GM12891 (cell line): ENCODE measurements at places on chromosomes 6 and 20.

- DNase-seq, result no peak
These were observed 221.7 kb upstream of the TAB2 start for GRCh38 chr6:149095842-149096241.

DNA sequence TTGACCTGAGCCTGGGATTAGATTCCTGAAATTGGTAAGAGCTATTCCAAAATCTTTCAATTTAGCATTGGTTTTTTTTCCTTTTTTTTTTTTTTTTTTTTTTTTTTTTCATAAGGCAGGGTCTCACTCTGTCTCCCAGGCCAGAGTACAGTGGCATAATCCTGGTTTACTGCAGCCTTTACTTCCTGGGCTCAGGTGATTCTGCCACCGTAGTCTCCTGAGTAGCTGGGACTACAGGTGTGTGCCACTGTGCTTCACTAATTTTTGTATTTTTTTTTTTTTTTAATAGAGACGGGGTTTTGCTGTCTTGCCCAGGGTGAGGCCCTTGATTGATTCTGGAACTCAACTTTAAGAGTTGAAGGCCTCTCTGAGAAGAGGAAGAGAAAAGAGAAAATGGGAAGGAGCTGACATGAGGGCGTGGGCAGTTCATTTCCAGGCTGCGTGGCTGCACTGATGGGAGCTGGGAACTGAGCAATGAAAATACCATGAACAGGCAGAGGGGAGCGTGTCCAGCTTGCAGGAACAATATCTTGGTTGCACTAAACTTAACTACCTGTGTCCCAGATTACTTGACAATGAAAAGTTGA lies 24.6 kb downstream of the KDM1B start:
- DNase-seq, result no peak

DNA sequence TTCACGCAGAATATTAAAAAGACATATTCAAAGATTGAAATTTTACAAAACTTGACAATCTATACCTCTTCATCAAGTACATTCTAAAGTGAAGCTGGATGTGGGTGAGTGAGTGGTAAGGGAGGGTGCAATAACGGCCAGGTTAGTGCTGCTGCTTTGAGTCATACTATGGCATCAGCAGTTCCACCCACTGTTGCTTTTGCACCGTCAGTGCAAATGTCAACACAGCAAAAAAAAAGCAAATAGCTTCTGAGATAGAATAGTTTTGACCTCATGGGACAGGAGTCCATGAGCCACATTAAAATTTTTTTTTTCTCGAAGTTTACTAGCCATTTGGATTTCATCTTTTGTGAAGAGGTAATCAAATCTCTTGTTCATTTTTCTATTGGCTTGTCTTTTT lies 31.8 kb downstream of the PSMF1 start:
- no peak for DNase-seq

DNA sequence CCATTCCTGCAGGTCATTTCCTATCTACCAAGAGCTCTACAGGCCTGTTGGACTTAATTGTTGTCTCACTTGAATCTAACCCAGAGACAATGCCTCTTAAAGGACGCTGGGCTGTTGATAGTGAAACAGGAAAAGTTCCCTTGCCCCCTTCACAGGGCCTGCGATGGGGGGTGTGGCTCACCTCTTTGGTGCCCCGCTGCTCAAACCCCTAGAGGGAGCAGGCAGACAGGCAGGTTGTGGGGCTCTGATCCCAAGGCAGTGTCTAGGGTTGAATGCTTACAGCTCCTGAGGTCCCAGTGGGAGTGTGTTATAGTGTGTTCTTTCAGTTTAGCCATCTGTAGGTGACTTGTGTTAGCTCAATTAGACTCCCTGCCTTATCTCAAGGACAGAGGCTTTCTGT lies 68.0 kb downstream of the OTOR start:
- DNase-seq, result no peak

- no peak for DNase-seq
These were observed 119.4 kb upstream of the TSHZ2 start for GRCh38 chr20:52852714-52853113.

GRCh38 chr6:3663081-3663480 lies 88.4 kb downstream of the PXDC1 start:
- DNase-seq, result no peak

DNA sequence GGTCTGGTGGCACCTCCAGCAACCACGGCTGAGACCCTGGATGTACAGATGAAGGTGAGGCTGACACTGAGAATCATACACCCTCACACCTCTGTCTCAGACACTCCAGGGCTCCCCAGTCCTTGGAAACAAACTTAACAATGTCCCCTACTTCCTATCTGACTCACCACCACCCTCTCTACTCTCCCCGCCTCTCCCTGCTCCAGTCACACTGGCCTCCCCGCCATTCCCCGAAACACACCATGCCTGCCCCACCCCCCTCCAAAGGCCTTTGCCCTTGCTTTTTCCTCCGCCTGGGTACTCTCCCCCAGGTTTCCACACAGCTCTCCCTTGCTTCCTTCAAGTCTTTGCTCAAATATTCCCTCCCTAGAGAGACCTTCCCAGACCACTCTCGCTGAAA lies 16.3 kb downstream of the BPI start:
- no peak for DNase-seq

DNA sequence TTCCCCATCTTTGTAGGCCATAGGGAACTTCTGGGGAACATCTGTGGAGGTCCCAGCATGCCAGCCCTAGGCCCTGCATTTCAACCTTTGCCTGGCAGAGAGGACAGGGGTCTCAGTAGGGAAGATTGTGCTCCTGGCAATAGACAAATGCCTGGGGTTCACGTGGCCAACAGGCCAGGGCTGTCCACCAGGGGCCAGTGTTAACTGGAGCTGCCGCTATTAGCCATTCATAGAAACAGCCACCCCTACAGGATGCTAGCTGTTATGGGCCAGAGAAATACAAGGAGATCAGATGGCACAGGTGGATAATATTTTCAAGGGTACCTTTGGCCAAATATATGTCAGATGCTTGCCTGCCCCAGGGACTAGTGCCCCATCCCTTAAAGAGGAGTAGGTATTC lies 932.9 kb downstream of the QKI start:
- DNase-seq, result no peak

DNA sequence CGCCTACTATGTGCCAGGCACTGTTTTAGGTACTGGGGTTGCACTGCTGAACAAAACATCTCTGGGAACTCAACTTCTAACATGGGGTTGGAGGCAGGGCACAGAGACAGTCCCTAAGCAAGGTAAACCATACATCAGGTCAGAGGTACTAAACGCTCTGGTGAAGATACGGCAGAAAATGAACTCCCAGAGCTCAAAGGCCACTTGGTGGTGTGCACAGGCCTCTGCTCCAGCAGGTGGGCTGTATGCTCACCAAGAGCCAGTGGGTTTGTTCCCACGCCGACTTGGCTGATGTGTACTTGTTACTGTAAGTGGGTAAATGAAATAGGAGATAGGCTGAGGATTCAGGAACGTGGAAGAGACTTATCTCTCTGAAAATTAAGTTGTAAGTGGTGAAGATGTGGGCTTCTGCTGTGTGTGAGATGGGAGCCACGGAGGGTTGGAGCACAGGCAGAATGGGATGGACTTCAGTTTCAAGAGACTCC lies 133.4 kb downstream of the PREX1 start:
- DNase-seq, result no peak

- DNase-seq, result no peak
These were observed 131.8 kb downstream of the CLVS2 start for GRCh38 chr6:123127807-123128206.

- DNase-seq, result no peak
These were observed 63.8 kb downstream of the ISM1 start for GRCh38 chr20:13284830-13285229.

DNA sequence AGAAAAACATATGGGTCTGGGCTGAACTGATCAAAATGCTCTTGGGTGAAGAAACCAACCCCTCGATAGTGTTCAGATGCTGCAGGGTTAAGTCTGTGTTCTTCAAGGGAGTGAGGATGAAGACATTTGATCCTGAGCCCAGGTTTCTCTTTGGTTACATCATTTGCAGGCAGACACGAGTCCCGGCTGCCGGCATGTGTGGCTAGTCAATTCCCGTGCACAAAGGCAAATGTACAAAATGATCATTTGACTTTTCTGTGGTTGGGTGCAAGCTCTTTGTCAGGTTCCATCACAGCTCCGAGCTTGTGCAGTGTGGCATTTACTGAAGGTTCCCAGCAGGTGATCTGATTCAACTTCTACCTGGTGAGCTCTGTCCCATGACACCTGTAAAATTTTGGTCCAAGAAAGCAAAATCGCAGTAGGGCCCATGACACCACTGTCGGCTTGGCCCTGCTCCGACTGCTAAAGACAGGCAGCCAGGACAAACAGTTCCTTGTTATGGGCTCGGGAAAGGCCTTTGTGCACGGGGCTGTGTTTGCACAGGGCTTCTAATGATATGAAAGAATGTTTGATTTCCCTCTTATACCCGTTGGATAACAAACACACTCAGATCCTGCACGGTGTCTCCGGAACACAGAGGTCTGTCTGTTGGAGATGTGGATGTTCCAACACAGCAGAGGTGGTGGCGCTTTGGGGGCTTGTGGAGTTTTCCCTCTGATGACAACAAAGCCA lies 46.9 kb downstream of the GJA10 start:
- DNase-seq, result no peak

GRCh38 chr6:83472767-83473166 lies 39.6 kb upstream of the PRSS35 start:
- no peak for DNase-seq

- DNase-seq, result no peak
These were observed 162.7 kb upstream of the MARCKS start for GRCh38 chr6:113694278-113695077.

GRCh38 chr20:42483730-42484303 lies 705.9 kb downstream of the PTPRT start:
- DNase-seq, result no peak

GRCh38 chr6:54108271-54108670 lies 3.0 kb upstream of the MLIP start:
- no peak for DNase-seq

DNA sequence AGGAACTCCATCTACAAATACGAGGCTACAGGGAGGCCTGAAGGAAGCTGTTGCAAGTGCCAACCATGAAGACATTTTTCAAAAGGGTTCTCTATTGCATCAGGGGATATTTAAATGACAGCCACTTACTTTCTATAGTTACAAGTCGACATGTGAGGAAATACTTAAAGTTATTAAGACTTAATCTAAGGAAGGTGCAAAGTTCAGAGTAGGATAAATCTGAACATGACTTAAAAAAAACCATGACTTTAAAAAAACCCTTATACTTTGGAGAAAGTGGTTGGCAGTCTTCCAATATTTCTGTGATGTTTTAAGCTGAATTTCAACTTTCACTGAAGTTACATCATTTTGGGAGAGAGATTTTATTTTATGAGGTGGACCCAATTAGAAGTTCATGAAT lies 56.3 kb upstream of the EMILIN3 start:
- no peak for DNase-seq

GRCh38 chr6:55456016-55456415 lies 123.0 kb downstream of the HMGCLL1 start:
- DNase-seq, result no peak

DNA sequence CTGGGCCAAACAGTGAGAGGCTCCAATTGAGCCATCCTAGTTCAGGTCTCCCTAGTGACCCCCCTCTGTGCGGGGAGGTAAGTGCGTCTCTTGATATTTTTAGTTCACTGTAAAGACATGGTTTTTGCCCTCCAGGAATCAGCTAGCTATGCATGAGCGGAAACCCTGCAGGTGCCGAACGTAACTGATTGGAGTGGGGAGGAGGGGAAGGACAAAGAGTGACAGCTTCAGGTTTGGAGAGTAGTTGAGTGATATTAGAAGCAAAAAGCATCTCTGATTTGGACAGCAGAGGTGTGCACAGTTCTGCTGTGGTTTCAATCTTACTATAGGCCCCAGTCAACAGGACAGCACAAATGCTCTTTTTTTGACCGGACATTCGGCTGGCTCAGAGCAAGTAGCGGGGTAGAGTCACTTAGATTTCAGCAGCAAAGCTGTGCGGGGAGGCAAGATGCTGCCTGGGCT lies 31.8 kb downstream of the TBC1D7 start:
- no peak for DNase-seq

GRCh38 chr6:38302838-38303237 lies 336.9 kb downstream of the BTBD9 start:
- no peak for DNase-seq

DNA sequence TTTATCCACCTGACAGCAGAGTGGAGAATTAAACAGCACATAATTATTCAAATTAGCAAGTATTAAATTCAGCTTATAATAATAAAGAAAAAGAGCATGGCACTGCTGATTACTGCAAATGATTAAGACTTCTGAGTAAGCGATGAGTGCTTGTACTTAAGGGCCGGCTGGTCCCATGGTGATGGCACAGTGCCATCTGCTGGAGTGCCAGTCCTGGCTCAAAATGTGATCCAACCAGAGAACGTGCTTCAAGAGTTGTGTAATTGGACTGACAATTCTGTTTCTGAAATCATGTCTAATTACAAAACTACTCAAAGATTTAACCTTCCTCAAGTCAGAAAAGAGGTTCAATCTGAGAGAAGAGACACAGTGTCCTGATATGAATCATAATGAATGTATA lies 181.6 kb upstream of the RGS17 start:
- DNase-seq, result no peak

GRCh38 chr6:79665725-79666551 lies 34.8 kb downstream of the SH3BGRL2 start:
- no peak for DNase-seq

- no peak for DNase-seq
These were observed 44.1 kb upstream of the FUCA2 start for GRCh38 chr6:143555582-143555981.

GRCh38 chr6:17473554-17473953 lies 80.2 kb downstream of the CAP2 start:
- DNase-seq, result no peak

DNA sequence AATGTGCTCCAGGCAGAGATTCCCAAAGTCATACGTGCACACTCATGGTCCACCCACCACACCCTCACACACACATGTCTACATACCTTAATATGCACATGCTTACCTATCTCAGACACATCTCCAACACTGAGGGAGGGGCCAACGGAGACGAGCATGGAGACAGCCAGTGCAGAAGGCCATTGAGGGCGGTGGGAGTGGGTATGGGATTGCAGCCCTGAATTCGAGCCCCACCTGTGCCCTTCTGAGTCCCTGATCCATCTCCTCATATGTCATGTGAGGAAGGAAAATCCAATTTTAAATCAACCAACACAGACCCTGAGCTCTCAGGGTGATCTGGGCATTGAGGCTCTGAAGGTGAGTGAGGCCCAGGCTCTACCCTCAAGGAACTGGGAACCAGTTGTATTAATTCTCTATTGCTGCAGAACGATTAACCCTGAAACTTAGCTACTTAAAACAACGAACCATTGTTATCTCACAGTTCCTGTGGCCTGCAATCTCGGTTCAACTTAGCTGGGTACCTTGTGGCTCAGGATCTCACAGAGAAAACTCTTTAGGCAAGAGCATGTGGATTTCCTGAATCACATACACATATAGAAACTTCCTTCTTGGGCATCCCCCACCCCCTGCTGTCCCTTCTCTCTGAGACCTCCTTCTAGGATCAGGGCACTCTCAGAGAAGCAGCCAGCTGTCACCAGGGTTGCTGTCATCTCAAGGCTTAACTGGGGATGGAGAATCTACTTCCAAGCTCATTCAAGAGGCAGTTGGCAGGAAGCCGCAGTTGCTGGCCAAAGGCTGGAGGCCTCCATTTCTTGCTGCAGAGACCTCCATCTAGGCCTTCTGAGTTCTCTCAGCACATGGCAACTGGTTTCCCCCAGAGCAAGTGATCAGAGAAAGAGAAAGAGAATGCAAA lies 28.3 kb downstream of the GLP1R start:
- DNase-seq, result no peak
